ENCODE measurements at places on chromosomes 1 and 21.

DNA sequence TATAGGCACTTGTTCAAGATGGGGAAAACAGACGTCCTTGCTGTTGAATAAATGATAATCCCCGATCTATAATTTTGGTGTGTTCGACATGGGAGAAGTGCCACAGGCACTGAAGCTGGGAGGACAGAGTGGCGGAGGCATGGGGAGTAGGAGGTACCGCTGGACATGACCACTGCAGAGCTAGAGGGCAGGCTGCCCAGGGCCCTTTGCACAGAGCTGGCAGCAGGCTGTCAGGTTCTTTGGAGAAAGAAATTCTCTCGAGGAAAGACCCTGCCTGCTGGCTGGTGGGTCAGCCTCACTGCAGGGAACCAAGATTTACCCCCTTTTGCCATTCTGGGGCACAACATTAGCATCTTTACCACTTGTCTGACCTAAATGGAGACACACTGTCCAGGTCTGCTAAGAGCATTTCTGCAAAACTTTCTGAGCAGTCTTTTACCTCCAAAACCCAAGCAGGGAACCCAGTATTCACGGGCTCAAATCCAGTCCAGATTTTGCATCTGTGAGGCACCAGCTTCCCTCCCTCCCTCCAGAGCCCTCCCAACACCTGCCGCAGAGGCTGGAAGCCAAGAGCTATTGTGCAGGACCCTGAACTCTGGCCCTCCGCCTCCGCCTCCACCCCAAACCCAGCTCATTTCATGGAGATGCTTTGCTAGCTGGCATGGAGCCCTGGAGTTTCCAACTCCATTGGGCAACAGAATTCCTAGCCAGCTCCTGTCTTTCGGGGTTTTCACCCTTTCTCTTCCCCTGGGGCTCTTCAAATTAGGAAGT is 142.3 kb downstream of the PLXNA2 start:
- DNase-seq: no peak

GRCh38 chr1:66396212-66396890 is 137.6 kb upstream of the SGIP1 start:
- no peak for DNase-seq

GRCh38 chr1:78387201-78387600 is 103.6 kb upstream of the PTGFR start:
- DNase-seq: no peak

DNA sequence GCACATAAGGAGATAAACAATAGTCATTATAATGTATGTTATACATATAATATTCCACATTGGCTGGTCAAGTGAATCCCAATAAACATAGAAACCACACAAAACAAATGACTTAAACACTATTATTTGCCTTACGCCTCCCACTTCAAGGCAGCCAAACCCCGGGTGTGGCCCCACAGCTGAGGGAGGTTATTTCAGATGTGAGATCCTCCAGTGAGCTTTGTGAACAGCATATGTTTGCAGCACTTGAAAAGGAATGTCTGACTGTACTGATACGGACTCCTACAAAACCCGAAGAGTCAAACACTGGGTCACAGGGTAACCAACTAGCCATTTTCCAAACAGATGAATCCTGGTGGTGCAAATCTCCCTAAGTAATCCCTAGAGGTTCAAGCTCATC is 27.1 kb upstream of the DISP1 start:
- no peak for DNase-seq

GRCh38 chr1:242187816-242188215 is 188.9 kb upstream of the MAP1LC3C start:
- DNase-seq: no peak

GRCh38 chr1:46197560-46197963 is 672 bp downstream of the POMGNT1 start:
- no peak for DNase-seq

- DNase-seq: no peak
Observed at GRCh38 chr1:117077267-117077666, 17.1 kb downstream of the TTF2 start.

DNA sequence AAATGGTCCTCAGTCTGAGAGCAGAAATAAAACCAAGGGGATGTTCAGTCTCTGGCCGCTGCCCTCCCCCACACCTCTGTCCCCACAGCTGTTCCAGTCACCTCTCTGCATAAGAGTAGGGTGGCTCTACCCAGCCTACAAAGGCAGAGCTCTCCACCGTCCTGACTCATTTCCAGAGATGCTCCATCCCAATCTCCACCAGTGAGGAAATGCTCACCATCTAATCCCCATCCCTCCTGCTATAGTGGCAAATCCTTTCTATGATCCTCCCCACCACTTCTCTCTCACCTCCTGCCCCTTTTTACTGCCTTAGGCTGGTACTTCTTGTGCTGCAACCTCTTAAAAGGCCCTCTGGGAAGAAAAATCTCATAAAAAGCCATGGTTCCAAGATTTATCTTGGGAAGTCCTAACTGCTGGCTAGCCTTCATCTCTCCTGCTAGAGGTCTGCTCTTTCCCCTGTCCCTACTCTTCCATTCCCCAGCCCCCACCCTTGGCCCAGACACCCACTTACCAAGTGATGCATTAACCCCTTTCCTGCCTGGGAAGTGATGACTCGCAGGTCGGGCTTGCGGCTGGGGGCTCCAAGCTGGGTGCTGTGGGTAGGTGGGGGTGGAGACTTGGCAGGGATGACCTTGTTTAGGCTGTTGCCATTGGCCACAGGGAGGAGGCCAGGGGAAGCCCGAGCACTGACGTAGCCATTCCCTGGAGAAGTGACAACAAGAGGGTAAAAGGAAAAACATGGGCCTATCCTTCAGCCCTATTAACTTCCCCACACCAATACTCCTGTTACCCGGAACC is 23.9 kb downstream of the MEF2D start:
- DNase-seq: no peak

DNA sequence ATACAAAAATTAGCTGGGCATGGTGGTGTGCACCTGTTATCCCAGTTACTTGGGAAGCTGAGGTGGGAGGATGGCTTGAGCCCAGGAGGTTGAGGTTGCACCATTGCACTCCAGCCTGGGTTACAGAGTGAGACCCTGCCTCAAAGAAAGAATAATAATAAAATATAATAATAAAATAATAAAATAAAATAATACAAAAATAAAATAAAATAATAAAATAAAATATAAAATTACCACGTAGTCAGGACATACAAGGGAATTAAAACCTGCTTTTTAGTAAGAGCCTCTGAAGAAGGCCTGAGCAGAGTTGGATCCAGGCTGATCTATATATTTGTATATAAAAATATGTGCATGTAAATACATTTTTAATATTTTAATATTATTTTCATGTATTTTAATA is 41.7 kb downstream of the EPHB2 start:
- DNase-seq: no peak

GRCh38 chr1:192811594-192812239 is 2.9 kb downstream of the RGS2 start:
- DNase-seq: no peak

- no peak for DNase-seq
Observed at GRCh38 chr1:243628476-243628907, 221.6 kb downstream of the AKT3 start.

GRCh38 chr1:18803151-18803791 is 56.2 kb downstream of the TAS1R2 start:
- DNase-seq: no peak

GRCh38 chr1:147292012-147292411 is 49.5 kb downstream of the CHD1L start:
- no peak for DNase-seq

- DNase-seq: no peak
Observed at GRCh38 chr1:28845786-28846543, 34.0 kb downstream of the OPRD1 start.

GRCh38 chr21:18164483-18164882 is 80.2 kb upstream of the CHODL start:
- no peak for DNase-seq

DNA sequence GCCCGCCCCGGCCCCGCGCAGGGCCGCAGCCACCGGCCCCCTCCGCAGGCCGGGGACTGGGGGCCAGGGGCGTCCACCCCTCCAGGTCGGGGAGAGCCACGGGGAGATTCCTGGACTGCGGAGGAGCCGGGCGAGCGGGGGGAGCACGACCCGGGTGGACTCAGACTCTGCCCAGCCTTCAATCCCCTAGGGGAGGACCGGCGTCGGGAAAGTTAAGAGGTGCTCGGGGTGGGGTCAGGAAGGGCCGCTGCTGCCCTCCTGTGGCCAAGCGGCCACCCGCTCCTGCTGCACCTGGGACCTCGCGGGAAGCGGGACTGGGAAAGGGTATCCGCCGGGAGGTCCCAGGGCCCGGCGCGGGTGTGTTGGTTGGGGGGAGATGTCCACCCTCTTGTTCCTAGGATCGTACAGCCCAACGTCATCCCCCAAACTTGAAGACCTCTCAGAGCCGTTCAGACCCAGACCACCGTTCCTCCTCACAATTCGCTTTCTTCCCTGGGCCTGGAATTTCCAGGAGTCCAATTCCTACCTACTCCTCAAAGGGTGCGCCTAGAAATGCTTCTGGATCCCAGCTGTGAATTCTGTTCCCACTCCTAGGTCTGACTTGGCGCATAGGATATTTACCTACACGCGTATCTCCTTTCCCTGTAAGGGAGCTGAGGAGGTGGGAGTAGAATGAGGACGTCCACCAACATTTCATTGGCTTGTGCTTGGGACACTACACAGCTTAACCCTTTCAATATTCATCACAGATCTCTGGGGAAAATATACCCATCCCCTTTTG is 484 bp upstream of the RHOC start:
- DNase-seq: peak; percentile 53

- no peak for DNase-seq
Observed at GRCh38 chr1:81452693-81453366, 347.9 kb upstream of the ADGRL2 start.

DNA sequence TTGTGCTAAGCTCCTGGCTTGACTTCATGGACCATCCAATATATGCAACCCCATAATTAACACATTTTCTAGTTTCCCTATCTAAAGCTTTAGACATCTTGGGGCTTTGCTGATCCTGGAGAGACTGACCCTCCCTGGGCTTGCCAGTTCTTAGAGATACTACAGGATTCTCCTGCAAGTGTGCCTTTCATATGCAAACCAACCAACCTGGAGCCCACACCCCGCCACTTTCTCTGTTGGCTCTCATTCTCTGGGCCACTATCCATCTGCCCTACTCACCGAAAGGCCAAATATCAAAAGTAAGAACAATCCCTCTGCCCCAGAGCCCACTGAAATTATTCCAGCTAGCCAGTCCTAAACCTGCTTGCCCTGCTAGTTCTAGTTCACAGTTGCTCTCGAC is 2.2 kb upstream of the GBP6 start:
- no peak for DNase-seq

DNA sequence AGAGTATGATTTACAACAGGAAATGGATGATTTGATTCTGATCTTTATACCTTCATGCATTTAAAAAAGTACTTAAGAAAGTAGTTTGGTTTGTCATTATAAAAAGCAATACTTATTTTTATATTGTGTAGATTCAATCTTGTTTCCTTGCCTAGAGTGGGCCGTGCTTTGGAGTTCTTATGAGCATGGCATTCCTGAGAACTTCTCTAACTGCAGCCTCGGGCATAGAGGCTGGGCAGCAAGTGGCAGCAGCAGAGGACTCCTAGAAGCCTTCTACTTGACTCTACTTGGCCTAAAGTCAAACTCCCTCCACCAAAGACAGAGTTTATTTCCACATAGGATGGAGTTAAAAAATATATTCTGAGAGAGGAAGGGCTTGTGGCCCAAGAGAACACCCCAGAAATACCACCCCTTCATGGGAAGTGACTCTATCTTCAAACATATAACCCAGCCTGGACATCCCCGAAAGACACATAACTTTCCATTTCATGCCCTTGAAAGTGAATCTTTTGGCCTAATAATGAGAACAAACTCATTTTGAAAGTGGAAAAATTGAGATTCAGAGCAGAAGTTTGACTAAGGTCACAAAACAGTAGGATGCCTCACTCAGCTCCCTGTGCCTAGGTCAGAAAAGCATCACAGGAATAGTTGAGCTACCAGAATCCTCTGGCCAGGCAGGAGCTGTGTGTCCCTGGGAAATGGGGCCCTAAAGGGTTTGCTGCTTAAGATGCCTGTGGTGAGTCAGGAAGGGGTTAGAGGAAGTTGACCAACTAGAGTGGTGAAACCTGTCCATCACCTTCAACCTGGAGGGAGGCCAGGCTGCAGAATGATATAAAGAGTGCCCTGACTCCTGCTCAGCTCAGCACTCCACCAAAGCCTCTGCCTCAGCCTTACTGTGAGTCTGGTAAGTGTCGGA is at the start of gene IVL:
Gene IVL (plus strand): TSS at position 861 of the 916 bp plus-strand sequence. CDS start 1,252 bp downstream, outside the sequence.
- no peak for DNase-seq

- DNase-seq: no peak
Observed at GRCh38 chr1:206883160-206883559, 14.1 kb upstream of the IL24 start.

DNA sequence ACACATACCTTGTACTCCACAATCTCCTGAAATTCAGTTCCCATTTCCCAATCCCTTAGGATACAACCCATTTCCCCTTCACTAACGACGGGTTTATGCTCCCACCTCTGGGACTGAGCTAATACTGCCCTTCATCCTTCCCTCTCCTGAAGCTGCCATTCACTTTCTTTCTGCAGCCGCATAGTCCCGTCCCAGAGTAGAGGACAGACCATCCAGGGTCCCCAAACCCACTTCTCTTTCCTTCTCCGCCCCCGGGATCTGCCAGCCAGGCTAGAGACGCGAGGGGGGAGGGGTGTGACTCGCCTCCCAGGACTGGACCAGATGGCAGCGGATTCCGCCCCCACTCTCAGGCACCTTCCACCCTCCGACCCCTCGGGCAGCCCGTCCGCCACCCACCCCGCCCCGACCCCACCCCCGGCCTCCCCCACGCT is 679 bp downstream of the ABL2 start:
- peak; percentile 17 for DNase-seq

- no peak for DNase-seq
Observed at GRCh38 chr1:55584526-55585401, 369.6 kb upstream of the USP24 start.

GRCh38 chr1:167800251-167800650 is 78.5 kb downstream of the MPZL1 start:
- no peak for DNase-seq

DNA sequence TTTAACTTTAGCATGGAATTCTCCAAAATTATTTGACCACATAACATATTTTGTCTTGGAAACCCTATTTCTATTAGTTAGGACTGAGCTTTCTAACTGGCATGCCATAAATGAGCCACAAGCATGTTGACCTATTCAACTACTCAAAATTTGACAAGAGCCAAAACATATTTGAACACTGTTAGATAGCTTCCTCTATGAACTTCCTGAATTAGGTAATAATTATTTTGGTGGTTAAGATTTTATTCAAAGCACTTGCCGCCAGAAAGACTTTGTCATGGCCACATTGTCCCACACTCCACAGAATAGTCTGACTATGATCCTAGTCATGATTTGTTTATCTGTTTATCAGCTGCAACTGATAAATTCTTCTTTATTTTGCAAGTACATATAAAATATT is 23.1 kb upstream of the CTPS1 start:
- no peak for DNase-seq

- DNase-seq: no peak
Observed at GRCh38 chr1:204076891-204077290, 4.0 kb downstream of the SOX13 start.

Data from stimulated activated CD4-positive, alpha-beta T cell treated with anti-CD3 and anti-CD28 coated beads, Interleukin-15, amount 100 ng/mL, for 1 hour (primary cell).